NCI-H524 (cell line): ENCODE measurements at places on chromosomes 4 and X.
A peak's percentile ranks its signal among the peaks of the same experiment; 100 is the strongest.

DNA sequence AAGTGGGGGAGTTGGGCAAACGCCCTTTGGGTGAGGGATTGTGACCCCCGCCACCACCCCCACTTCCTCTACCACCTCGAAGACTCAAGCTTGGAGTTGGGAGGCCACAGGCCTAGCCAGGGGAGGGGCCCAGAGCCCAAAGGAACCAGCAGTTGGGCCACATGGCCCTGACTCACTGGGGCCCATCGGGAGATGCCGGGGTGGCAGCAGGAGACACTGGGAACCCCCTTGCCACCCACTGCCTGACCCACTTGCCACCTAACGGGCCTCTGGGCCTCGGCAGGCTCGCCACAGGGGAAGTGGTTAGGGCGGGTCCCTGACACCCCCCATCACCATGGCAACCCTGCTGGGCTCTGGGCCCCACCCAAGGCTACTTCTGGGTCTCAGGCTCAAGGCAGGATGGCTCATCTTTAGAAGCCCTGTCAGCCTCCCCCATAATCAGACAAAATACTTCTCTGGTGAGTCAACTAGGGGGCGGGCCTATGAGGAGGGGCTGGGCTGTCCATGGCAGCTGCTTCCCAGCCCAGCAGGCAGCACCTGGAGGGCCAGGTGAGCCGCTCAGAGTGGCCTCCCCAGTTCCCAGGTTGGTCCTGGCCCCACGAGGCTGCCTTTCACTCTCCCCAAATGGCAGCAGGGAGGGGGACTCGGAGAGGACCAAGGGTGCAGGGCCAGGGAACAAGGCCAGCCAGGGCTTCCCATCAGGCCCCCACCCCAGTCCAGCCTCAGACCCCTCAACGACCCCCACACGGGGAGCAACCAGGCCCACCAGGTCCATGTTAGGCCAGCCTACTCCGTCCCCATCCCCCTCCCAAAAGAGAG is 5.6 kb downstream of the FLNA start:
- no peak for DNase-seq

DNA sequence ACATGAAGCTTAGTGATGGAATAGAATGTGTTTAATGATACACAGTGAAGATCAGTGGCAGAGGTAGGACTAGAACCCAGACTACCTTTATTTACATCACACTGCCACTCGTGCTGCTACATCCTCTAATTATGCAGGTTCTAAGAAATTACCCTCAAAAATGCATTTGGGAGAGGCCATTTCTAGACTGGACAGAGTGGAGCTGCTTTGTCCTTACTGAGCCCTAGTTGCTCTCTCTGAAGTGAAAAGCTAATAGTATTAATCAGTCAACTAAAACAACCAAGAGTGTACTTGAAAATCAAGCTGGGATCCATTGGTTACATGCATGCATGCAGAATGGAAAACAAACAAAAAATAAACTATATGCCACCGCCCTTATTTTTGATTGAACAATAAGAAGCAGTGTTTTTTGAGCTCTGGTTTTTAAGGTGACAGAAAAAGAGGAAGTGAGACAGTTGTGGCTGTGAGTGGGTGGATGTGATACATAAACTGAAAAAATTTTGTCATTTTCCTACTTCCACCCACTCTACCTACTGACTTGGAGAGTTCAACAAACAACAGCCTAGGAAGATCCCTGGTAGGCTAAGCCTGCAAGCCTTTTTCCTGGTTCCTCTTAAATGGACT is 6.8 kb upstream of the VSIG4 start:
- DNase-seq: no peak

DNA sequence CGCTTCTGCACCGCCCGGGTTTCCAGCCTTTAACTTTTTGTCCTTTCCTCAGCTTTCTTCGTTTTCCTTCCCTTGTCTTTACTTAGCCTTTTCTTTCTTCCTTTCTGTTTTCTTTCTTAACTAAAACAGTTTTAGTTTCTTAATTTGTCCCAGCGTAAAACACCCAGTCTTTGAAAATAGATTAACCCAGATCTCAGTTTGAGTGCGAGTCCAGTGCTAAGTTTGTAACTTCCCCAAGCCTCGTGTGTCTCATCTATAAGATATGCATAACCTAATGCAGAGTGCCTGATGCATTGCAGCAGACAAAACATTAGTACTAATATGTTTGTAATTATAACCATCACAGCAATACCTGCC is 460 bp upstream of the GEMIN8 start:
- peak; percentile 15 for DNase-seq

DNA sequence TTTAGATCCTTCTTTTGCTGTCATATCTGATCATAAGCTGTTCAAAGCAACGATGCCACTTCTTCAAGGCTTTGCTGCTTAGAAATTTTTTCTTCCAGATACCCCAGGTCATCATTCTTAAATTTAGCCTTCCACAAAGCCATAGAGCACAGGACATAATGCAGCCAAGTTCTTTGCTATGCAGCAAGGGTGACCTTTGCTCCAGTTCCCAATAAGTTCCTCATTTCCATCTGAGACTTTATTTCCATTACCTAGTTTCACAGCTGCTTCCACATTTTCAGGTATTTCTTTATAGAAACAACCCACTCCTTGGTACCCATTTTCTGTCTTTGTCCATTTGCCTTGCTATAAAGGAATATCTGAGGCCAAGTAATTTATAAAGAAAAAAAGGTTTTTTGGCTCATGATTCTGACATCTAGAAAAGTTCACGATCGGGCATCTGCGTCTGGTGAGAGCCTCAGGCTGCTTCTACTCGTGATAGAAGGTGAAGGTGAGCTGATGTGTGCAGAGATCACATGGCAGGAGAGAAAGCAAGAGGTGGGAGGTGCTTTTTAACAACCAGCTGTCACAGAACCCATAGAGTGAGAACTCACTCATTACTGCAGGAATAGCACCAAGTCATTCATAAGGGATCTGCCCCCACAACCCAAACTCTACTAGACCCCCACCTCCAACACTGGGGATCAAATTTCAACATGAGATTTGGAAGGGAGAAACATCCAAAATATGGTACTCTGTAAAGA is 11.8 kb upstream of the TASL start:
- no peak for DNase-seq

DNA sequence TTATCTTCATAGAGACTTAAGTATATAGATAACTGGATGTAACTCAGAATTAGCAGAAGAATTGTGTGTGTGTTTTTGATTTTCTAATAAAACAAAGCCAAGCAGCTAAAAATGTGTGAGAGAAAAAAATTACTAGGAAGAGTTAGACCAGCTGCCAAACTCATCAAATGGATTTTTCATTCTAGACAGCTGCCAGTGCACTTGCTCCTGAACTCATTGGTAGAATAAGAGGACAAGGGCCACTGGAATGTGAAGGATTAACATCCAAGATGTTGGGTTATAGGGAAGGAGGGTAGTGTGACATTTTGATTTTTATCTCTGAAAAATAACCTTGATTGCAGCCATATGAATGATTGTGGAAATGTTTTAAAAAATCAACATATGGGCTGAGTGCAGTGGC is 49.7 kb downstream of the EGF start:
- peak; percentile 31 for DNase-seq

GRCh38 chr4:6354119-6354518 is 84.5 kb downstream of the WFS1 start:
- peak; percentile 62 for DNase-seq

GRCh38 chr4:15420642-15421041 is 7.2 kb upstream of the C1QTNF7 start:
- no peak for DNase-seq

DNA sequence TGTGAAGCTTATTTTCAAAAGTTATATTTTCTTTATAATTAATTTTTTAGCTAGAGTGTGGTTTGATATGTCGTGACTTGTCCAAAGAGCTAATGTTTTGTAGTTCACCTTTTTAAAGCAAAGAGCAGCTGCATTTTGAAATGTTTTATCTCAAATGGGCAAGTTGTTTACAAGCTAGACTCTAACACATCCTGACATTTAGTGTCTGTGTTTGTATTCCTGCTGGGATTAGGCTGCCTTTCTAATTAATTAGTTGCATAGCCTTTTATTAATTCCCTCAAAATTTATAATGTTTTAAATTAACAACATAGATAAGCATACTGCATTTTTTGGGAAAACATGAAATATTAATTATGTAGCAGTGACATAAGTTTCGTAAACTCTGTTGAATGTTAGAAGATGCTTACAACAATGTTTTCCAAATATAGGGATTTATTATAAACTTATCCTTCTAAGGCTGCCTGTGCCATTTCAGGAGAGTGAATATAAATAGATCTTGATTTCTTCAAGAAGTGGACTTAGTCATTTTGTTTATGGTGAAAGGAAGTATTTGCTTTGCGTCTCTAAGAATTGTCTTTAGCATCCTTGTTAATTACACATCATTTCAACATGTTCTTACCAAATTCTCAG is 37.7 kb upstream of the NUDT6 start:
- DNase-seq: no peak

- no peak for DNase-seq
Measured at GRCh38 chr4:153322791-153323190, 21.7 kb upstream of the MND1 start.

- no peak for DNase-seq
Measured at GRCh38 chrX:22389556-22390179, 117.0 kb downstream of the CBLL2 start.

- no peak for DNase-seq
Measured at GRCh38 chr4:170091069-170091696, 1.4 kb upstream of the AADAT start.

DNA sequence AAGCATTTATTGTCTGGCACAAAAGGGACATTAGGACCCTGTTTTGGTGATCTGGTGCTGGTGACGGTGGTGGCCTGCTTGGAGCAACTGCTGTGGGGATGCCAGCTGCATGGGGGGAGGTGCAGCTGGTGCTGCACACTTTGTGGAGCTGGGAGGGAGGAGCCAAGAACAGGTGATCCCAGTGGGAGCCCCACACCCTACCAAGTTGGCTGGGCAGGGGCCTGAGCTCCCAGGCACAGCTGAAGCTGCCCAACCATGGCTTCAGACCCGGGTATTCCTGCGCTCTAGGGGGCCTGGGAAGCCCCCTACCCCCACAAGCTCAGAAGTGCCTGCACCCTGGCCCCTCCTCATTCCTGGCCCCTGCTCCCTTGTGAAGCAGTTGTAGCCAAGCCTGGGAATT is 1512.5 kb downstream of the TECRL start:
- no peak for DNase-seq

DNA sequence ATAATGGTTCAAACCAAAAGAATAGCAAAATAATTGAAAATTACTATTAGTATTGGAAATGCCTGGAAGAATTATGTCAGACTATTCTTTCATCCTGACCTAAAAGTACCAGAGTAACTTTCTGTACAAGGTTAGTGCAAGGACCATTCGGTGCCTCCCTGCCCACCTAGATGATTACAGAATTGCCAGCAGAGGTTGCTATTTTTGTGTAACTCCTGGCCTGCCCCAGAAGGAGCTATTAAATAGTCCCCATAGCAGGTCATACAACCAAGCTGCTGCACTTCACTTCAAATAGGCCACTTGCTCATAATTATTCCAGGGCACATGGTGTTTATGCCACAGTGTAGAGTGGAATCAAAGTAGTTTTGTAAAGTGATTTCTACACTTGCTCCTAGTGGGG is 831.1 kb upstream of the PABPC4L start:
- DNase-seq: peak; percentile 63

- DNase-seq: no peak
Measured at GRCh38 chr4:4560642-4561041, 18.8 kb upstream of the STX18 start.

DNA sequence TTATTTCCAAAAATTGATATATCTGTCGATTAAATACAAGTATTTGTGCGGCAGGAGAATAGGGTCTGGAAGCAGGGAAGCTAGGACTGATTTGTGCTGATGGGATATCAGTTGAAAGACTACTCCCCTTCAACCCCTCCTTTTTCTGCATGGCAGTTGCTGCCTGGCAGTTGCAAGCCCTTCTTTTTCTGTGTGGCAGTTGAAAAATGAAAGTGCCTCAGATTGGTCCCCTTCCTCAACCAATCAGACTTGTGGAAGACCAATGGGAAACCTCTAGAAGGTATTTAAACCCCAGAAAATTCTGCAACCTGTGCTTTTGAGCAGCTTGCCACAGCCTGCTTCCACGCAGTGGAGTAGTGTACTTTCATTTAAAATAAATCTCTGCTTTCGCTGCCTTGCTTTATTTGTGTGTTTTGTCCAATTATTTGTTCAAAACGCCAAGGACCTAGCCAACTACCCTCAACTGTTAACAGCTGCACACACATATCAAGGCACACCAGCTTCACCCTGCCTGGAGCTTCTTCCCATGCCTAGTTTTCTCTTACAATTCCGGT is 1.5 kb upstream of the TMA16 start:
- no peak for DNase-seq

GRCh38 chr4:87103691-87104187 is 116.7 kb downstream of the KLHL8 start:
- no peak for DNase-seq

- DNase-seq: no peak
Measured at GRCh38 chrX:135213200-135213844, 38.5 kb upstream of the ETDA start.

DNA sequence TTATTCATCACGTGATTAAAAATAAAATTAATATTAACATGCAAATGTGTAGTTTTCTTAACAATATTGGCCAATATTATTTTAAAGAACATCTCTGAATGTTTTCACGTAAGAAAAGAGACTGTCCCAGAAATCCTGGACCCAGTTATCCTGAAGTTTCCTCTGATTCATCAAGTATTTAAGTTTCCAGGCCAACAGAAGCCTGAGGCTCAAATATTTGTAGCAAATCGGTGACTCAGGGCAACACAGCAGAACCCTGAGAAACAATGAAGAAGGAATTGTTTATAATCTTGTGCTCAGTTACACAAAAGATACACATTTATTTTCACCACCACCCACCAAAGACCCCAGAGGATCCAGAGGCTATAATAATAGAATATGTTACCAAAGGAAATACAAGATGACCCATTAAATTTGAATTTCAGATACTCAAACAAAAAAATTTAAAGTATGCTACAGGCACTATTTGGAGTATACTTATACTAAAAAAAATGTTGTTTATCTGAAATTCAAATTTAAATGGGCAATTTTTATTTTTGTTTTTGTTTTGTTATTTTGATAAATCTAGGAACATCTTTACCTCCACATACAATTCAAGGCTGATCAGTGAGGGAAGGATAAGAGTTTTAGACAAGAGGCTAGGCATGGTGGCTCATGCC is 33.9 kb upstream of the SLC7A11 start:
- DNase-seq: no peak

DNA sequence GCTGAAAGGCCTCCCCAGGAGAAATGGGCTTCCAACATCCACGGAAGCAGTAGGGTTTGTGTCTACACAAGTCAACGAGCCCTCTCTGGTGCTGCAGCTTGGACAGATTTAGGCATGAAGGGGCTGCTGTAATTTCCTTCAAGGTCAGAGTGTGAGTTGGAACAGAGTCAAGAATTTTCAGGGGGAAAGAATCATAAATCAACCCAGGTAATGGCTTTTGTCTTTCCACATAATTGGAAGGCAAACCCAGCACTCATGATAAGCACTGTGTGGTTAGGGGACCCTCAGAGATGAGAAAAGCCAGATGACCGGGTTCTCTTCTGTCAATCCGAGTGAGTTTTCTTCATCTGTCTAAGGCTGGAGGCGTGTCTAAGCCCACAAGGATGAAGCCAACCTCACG is 78.6 kb upstream of the MXRA5 start:
- no peak for DNase-seq

DNA sequence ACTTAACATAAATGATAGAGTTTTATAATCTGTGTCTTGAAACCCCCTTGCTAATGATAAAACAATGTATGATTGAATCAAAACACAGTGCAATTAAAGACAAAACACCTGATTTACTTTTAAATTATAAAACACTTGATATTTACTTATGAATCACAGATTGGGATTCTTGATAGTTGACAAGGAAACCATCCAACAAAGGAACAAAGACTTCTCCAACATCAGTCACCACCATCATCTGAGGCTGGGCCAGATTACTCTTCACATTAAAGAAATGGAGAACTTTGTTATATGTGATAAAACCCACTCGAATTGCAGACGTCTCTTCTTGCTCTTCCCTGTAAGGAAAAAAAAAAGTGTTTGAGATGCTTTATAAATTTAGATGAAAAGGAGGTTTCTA is 67.4 kb downstream of the METTL14 start:
- DNase-seq: no peak
